ENCODE measurements at places on chromosomes 6 and 20. TPM values are rescaled to one million over a fixed set of nuclear protein-coding genes. Genes with fewer than 3 reads are reported as not detected.

GRCh38 chr6:170193326-170193821 lies 97.5 kb downstream of the DLL1 start:
- DNase-seq = no peak

- no peak for DNase-seq
These were observed 21.3 kb downstream of the SPATA2 start for GRCh38 chr20:49894073-49894470.

DNA sequence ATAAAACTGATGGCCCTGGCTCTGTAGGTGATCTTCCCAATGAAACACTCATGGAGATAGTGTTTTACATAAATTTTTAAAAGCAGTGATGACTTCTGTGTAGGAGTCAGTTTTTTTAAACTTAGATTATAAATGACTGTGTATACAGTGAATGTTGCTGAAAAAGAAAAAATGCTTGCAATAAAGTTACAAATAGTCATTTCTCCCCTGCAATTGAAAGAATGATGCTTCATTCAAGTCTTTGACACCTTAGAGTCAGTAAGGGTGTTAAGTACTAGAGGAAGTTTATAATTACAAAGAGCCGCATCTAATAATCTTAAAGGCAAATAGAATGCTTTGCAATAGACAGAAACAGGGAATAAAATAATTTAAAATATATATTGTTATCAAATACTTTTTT lies 27.6 kb downstream of the ZNF292 start:
- no peak for DNase-seq

DNA sequence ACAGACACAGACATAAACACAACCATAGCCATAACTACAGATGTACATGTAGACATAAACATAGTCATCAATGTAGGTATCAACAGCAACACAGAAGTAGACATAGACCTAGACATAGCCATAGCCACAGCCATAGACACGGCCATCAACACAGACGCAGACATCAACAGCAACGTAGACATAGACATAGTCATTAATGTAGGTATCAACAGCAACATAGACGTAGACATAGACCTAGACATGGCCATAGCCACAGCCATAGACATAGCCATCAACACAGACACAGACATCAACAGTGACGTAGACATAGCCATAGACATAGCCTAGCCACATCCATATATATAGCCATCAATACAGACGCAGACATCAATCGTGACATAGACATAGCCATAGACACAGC lies 258.3 kb upstream of the FOXQ1 start:
- DNase-seq = no peak

The SRSF6 gene
- total RNA-seq = 72.0 TPM

DNA sequence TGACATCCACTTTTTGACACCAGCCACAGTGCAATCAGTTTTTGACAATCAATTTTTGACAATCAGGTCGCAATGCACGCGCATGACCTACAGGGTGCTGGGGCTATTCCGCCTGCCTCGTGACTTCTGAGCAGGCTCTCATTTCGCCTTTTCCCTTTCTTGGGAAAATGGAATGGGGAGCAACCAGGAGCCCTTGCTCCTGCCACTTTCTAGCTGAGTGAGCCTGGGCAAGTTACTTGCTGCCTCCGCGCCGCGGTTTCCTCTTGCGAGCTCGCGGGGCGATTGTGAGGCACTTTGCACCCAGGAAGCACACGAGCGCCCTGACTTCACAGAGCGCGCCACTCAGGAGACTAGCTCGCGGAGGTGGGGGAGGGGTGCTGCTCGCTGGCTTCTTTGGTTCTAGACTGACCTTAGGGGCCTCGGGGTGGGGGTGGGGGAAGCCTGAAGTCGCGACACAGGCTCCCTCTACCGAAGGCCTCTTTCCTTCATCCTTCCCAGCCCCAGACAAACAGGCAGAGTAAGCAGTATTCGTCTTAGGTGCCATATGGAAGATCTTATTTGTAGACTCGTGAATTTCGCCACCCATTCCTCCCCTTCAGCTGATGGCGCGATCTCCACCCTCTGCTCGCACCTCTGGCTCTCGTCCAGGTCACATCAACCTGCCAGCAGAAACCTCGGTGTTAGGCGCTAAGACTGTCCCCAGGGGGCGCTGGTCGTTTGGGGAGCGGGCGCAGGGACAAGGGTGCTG lies 4.6 kb downstream of the TP53TG5 start:
- DNase-seq = peak; percentile 87

GRCh38 chr6:90905351-90905750 lies 318.5 kb upstream of the MAP3K7 start:
- no peak for DNase-seq

DNA sequence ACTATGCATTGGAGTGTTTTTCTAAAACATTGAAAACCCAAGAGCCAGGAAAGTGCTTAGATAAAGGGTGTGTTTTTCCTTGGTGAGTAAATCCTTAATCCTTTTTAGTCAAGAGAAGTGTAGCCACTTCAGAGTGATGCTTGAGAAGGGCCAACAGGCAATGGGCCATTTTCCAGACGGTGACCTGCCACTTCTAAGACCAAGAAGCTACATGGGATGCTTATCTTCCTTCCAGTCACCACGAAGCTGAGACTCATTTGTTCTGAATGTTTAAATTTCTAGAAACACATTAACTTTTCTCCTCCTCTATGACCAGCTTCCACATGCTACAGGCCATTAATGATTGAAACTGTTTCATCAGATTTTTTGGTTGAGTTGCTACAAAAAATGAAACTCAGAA lies 34.4 kb upstream of the NHSL1 start:
- DNase-seq = no peak

The GRM4 gene
- 0.08 TPM for total RNA-seq

DNA sequence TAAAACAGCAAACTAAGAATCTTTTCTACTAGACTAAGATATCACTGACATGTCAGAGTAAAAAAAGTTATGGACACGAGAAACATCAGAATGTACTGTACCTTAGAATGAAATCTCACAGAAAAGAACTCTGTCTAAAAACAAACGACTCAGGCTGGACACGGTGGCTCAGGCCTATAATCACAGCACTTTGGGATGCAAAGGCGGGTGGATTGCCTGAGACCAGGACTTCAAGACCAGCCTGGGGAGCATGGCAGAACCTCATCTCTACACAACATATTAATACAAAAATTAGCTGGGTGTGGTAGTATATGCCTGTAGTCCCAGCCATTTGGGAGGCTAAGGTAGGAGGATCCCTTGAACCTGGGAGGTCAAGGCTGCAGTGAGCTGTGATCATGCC lies 122.6 kb downstream of the PRND start:
- no peak for DNase-seq

DNA sequence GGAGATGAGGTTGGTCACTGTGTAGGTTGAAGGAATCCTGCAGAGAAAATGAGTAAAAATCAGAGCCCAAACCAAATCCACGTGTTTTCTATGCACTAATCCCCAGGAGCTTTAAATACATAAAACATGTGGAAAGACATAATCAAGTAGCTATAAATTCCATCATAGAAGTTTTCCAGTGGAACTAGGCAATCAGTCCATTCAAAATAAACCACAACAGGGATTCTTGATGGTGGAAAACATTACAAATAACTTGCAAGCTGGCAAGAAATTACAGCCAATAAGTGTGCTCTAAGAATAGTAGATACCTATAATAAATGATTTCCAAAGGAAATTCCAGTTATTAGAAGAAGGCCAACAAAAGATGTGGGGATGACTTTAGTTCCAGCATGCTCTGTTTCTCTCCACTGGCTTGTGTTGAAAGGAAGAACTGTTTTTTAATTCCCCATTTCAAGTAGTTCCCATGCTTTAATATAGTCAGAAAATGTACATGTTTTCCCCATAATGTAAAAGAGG lies 49.8 kb upstream of the ADGRG6 start:
- DNase-seq = no peak
